Stimulated activated CD4-positive, alpha-beta T cell treated with anti-CD3 and anti-CD28 coated beads, Interleukin-12 subunit alpha, Interleukin-12 subunit beta, amount 100 ng/mL, for 24 hours (primary cell): ENCODE measurements at places on chromosomes 2 and 18.

- no peak for DNase-seq
These were observed 69.8 kb downstream of the BABAM2 start for GRCh38 chr2:27960237-27960912.

- DNase-seq = no peak
These were observed 14.4 kb upstream of the GPR17 start for GRCh38 chr2:127631541-127631996.

DNA sequence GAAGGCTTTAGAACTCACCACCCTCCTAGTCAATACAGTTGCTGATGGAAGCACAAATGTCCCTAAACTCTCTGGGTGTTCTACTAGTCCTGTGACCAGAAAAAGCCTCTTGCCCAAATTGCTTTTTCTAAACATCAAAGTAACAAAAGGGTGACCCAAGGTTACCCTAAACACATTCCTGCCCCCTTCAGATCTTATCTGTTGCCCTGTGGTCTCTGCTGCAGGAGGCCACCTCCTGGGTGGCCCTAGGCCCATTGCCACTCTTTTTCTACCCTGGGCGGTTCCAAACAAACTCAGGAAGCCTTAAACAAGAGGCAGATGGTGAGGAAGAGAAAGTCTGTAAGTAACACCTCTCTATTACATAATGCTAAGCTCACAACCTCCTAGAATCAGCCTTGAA is 3.3 kb downstream of the RNF152 start:
- no peak for DNase-seq

DNA sequence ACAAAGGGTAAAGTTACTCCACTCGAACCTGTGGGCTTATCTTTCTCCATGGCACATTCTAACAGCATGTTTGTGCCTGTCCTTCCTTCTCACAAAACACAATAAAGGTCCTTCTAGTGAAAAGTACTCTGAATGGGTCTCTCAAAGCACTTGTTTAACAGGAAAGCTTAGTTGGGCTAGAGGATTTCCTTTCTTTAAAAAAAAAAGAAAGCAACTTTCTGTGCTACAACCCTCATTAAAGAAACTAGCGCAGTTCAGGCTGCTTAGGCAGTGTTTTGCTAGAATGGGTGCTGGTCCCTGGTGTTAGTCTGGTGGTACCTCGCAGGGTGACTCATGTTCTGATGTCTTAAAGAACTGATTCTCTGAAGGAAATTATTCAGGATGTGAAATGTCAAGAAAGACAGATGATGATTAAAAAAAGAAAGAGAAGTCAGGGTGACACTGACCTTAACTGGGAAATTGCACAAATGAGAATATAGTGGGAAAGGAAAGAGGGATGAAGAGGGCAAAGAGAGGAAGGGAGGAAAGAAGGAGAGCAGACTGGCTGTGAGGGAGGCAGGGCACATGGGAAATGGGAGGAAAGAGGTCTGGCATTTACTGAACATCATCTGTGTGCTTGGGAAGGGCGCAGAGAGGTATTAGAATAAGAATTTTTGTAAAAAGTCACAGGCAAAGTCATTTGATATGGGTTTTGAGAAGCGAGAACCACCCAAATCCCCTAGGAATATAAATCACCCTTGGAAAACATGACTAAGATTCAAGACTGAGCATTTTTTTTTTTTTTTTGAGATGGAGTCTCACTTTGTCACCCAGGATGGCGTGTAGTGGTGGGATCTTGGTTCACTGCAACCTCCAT is 74.9 kb downstream of the ATP8B1 start:
- DNase-seq = no peak

DNA sequence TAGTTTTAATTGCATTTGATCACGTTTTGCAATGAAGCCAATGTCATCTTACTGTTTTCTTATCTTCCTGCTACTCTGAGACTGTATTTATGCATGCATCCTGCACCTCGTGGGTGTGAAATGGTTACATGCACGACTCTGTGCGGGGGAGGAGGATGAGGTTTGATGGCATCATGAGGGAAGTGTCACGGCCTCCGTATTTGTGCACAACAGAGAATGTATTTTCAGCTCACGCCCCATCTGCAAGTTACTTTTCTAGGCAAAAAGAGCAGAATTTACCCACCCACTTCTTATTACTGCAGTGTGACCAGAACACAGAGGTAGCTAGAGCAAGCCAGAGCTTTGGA is 145.1 kb downstream of the TDRD15 start:
- DNase-seq = no peak

GRCh38 chr18:11078491-11078890 is 70.9 kb downstream of the PIEZO2 start:
- no peak for DNase-seq

DNA sequence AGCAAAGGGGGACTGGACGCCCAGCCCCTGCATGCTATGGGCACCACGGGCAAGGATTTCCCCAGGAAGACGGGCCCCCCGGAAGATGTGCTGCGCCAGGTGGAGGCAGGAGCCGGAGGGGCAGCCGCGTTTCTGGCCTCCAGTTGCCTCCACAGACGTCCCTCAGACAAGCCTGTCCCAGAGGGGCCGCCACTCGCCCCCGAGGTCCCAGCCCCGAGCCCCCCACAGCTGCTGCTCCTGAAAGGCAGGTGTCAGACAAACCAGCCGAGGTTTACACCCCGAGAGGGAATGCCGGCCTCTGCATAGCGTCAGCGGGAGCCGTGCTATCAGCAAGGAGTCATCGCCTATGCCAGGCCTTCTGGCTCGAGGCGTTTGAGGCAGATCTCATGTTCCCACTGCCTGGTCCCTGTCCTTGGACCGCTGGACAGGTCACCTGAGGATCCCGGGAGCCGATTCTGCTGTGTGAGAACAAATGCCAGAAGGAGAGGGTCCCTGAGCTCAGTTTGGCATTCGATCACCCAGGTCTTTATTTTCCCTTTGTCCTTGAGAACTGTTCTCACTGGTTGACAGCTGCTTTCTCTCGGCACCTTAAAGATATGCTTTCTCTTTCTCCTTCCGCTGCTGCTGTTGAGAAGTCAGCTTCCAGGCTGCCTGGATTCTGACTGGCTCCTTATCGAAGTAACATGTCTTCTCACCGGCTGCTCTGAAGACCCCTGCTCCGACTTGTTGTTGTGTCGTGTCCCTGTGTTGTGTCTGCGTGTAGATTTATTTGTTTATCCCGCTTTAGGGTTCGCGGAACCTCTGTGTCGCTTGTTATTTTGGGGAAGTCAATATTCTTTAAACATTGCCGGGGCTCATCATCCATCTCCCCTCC is 20.6 kb downstream of the CROCC2 start:
- DNase-seq = no peak

DNA sequence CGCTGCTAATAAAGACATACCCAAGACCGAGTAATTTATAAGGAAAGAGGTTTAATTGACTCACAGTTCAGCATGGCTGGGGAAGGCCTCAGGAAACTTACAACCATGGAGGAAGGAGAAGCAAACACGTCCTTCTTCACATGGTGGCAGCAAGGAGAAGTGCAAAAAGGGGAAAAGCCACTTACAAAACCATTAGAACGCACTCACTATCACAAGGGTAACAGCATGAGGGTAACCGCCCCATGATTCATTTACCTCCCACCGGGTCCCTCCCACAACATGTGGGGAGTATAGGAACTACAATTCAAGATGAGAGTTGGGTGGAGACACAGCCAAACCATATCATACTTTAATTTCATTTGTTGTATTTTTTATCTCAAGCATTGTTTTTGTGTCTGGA is 67.5 kb downstream of the ATP9B start:
- no peak for DNase-seq

DNA sequence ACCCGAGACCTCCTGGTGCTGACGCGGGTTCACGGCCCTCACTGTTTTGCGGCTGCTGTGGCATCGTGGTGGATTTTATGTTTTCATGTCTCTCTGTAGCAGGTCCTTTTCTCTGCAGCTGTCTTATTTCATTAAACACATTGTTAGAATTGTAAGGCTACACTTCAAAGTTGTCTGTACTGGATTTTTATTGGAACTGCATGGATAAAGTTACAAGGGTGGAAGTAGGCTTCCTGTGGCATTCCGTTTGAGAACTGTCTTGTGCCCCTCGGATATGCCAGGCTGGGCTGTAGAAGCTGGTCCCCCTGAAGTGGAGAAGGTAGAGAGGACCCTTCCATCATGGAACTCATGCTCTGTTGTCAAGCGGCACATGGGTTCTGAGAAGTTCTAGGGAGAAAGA is 127.3 kb downstream of the SNTG2 start:
- DNase-seq = no peak

- DNase-seq = no peak
These were observed 131.4 kb upstream of the ID2 start for GRCh38 chr2:8550481-8550880.

GRCh38 chr18:567122-567521 is 13.1 kb upstream of the CETN1 start:
- no peak for DNase-seq

- no peak for DNase-seq
These were observed 259.4 kb downstream of the TNS1 start for GRCh38 chr2:217743407-217743806.

- DNase-seq = no peak
These were observed 48.7 kb upstream of the KIDINS220 start for GRCh38 chr2:8886202-8886518.

DNA sequence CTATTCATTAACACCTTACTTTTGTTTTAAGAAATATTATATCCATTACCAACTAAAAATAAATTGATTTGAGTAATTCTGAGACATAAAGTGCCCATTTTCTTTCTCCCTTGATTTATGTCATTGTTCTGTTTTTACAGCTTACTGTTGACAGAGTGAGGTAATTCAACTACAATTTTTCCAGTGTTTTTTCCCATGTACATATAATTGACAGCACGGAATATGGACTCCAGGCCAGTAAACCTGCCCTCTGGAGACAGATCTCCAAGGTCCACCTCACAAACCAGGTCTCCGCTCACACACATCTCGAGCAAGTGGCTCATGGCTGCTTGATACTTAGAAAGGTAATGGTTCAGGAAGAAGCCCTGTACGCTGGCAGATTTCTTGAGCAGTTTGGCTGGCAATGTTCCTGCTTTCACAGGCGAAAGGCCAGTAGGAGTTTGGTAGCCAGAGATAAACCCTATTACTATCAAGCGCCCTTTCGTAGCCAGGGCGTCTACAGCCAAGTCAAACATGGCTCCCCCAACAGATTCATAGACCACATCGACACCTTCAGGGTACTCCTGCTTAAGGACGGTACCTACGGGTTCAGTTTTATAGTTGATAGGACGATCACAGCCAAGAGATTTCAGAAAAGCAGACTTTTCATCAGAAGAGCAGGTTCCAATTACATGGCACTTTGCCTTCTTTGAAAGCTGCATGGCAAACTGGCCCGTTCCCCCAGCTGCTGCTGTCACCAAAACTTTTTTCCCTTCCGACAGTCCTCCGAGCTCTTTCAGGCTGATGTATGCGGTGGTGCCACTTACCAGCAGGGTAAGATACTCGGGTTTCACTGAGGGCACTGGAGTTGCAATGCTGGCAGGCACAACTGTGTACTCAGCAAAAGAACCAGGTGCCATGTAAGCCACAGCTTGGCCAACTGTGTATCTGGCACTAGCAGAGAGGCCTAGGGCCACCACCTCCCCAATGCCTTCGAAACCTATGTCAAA is 7.4 kb downstream of the PTGR3 start:
- DNase-seq = no peak

GRCh38 chr18:9961041-9961440 is 47.2 kb downstream of the VAPA start:
- DNase-seq = no peak

DNA sequence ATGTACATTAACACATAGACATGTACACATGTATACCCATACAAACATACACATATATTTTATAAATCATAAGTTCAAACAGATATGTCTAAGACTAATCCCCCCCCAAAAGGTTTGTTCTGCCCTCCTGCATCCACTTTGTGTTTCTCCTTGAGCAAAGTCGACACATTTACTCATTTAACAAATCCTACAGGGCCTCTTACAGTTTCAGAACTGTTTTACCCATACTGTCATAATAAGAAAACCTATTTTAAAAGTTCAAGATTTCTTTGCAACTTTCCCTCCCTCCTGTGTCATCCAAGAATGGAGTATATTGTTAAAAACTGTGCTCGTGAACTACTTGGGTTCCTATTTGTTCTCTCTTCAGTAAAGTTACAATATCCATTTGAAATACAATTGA is 166.7 kb downstream of the L3MBTL4 start:
- DNase-seq = no peak

DNA sequence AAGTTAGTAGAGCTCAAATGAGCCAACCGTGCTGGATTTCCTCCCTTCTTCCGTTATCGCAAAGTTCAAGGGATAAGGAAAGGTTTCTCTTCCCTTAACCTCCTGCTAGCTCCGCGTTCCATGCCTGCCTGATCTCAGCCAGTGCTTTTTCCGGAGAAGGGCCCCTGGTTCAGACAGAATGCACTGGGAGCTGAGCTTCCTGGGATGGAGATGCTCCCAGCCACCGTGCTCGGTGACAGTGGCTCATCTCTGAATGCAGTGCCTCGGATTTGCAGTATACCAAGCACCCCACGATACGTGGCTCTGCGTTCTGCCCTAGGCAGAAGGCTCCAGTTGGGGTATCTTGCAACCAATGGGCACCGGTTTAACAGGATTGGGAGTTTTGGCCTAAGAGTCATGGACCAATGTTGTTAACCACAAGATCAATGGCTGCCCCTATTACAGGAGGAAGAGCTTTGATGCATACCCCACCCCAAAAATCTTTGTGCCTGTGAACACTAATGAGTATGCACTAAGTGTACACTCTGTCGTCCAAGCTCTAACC is 876 bp downstream of the CNTNAP5 start:
- DNase-seq = no peak

- DNase-seq = no peak
These were observed 222.2 kb downstream of the BCL11A start for GRCh38 chr2:60331115-60331809.

DNA sequence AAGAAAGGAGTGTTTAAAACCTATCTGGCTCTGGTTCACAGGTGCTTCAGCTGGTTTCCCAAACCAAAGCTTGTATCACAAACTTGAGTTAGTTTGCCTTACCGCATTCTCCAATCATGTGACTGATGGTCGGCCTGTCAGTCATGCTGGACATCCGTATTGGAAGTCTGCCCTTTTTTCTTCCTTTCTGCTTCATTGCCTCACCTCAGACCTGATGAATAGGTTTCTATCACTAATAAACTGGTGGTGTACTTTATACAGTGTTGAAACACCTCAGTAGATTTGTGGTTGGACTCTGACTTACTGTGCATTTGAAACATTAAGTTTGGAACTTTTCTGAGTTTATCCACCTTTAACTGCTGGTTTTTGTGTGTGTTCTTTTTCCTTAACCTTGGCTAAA is 84.1 kb downstream of the R3HDM1 start:
- no peak for DNase-seq
